ENCODE measurements at places on chromosomes 7 and 10.

GRCh38 chr10:69904533-69904932 lies 102.8 kb downstream of the COL13A1 start:
- no peak for DNase-seq

DNA sequence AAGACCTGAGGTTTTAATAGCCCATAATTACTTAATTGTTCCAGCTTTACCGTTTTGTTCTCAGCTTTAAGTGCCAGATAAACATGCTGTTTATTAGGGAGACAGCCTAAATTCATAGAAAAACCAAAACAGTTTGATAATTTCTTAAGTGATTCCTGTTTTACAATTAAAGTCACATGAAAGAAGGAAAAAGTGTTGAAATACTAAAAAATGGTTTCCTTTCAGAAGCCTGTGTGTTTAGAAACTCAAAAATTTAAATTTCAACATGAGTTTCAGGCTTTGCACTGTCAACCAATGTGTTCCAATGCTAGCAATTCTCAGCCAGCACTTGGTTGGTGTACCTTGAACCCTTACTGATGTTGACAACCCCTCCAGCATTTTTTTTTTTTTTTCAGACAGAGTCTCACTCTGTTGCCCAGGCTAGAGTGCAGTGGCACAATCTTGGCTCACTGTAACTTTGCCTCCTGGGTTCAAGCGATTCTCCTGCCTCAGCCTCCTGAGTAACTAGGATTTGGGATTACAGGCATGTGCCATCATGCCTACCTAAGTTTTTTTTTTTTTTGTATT lies 135.3 kb downstream of the ICA1 start:
- no peak for DNase-seq

DNA sequence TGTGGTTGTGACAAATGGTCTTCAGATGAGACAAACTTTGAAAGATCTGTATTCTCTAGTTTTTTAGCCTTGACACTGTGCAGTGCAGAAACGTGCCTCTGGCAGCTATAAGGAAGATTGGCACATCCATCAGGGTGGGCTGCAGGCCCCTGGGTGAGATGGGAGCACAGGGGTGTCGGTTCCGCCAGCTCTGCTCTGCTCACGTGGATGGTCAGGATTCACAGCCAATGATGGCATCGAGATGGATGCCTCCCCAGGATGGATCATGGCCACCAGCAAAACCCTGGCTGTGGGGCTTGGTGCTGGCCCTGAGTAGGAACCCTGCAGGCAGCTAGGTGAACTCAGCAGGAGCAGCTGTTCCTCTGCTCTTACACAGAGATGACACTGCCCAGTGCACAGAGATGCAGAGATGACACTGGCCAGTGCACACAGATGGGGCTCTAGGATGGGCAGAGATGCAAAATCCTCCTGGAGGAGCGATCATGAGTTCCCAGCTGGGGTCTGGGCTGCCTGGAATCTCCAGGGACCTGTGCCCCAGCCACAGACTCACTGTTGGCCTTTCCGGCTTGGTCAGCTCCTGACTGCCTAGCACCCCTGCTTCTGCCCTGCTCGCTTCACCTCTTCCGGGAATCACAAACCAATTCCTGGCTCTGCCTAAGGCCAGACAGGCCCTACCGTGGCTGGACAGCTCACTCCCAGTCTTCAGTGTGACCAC lies 185.9 kb downstream of the TCERG1L start:
- DNase-seq: no peak

GRCh38 chr7:121076350-121077164 lies 88.0 kb downstream of the CPED1 start:
- DNase-seq: peak; percentile 58

GRCh38 chr10:77371421-77371820 lies 266.2 kb downstream of the KCNMA1 start:
- DNase-seq: no peak

DNA sequence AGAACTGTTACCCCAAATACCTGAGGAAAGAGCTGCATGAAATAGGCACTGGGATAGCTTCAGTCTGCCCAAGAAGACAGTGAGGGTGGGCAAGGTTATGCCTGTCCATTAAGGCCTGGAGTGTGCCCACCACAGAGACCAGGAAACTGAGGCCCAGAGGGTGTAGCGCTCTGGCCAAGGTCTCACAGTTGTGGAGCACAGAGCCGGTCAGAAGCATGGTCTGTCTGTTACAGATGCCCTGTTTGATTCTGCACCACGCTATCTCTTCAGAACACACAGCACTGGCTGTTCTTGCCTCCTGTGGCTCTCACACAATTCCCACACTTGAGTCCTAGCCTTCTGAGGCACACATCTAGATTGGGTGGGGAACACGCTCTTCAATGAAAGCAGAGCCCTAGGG lies 261.4 kb downstream of the GRID1 start:
- no peak for DNase-seq

DNA sequence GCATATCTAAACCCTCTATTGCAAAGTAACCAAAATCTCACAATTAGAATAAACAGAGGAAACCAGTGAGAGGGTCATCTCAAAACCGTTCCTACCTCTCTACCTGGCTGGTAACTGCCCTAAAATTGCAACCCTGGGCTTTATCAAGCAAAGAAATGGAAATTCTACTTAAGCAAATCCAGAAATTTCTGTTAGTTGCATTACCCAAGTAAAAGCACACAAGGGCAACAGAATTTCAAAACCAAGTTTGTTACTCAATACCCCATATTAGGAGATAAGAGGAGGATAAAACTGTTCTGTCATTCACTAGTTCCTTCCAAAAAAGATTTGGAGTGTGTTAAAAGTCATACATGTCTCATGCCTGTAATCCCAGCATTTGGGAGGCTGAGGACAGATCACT lies 195.3 kb downstream of the FAM107B start:
- DNase-seq: no peak

GRCh38 chr7:151853896-151854719 lies 22.8 kb downstream of the PRKAG2 start:
- DNase-seq: no peak

GRCh38 chr10:20891338-20891714 lies 5.8 kb downstream of the NEBL start:
- peak; percentile 45 for DNase-seq

GRCh38 chr7:158369866-158370265 lies 217.8 kb downstream of the PTPRN2 start:
- DNase-seq: no peak

GRCh38 chr10:99532687-99533495 lies at the start of gene NKX2-3:
NKX2-3 (plus strand) TSS chr10:99532942; CDS start chr10:99533132, 190 bp downstream.
- peak; percentile 33 for DNase-seq

GRCh38 chr7:47038621-47039020 lies 543.3 kb downstream of the TNS3 start:
- no peak for DNase-seq

GRCh38 chr10:92886334-92886961 lies 38.1 kb downstream of the EXOC6 start:
- DNase-seq: no peak

DNA sequence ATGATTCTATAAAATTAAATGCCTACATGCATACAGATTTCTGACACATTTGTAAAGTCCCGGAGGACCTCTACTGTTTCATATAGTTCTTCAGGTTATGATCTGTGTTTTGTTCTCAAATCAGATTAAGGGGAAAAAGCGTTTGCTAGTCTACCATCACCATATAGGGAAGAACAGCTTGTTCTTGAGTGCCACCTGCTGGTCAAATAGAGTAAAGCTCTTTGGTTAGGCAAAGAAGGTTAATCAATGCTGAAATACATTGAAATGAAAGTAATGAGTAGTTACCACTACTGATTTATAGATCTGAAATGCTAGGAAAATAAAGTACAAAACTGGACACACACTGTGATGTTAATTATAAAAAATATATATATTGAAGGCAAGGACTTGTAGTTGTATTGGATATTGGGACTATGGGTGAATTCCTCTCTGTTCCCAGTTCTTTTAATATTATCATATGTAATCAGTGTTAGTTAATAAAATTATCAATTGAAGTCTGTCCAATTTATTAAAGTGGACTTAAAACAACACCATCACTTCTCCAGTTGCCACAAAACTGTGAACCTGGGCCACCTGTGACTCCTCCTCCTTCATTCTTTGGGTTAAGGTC lies 72.6 kb upstream of the PDLIM1 start:
- DNase-seq: peak; percentile 69

- DNase-seq: no peak
Measured at GRCh38 chr7:111370002-111370401, 192.3 kb downstream of the IMMP2L start.

DNA sequence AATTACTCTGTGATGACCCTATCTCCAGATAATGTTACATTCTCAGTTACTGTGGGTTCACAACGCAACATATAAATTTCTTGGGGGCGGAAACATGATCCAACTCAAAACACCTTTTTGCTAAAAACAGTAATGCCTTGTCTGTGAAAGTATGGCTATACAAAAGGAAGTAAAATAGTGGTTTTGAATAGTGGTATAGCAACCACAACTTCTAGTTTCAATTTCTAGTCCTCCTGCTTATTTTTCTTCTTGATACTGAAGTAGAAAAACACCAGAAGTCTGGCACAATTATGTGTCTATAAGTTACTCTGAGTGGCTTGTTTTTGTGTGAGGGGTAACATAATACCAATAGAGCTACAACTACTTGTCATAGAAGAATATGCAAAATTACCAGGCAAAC lies 21.5 kb upstream of the ZNF800 start:
- no peak for DNase-seq
